ENCODE measurements at places on chromosomes 3 and 15.

- no peak for DNase-seq
Measured at GRCh38 chr3:6516143-6516542, 344.8 kb upstream of the GRM7 start.

DNA sequence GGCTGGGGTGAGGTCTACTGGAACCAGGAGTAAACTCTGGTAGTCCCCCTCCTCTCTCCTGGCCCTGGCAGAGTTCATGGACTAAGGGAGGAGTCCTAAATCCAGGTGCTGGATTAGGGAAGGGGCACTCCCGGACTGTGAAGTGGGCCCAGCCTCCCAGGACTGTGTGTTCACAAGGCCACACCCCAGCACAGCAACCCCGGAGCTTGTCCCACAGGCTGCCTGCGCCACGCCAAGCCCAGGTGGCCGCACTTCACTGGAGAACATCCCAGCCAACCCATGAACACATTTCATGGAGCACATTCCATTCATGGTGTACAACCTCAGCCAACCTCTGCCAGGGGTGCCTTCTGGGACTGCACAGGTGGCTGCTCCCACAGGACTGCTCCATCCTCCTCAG, 8.2 kb downstream of the ARPIN start:
- DNase-seq, result no peak

- DNase-seq, result no peak
Measured at GRCh38 chr15:85947021-85947420, 132.7 kb upstream of the AGBL1 start.

GRCh38 chr3:124315215-124316033, 323.5 kb upstream of the ROPN1 start:
- DNase-seq, result no peak

GRCh38 chr3:129343643-129344360, 65.1 kb downstream of the HMCES start:
- DNase-seq, result no peak

DNA sequence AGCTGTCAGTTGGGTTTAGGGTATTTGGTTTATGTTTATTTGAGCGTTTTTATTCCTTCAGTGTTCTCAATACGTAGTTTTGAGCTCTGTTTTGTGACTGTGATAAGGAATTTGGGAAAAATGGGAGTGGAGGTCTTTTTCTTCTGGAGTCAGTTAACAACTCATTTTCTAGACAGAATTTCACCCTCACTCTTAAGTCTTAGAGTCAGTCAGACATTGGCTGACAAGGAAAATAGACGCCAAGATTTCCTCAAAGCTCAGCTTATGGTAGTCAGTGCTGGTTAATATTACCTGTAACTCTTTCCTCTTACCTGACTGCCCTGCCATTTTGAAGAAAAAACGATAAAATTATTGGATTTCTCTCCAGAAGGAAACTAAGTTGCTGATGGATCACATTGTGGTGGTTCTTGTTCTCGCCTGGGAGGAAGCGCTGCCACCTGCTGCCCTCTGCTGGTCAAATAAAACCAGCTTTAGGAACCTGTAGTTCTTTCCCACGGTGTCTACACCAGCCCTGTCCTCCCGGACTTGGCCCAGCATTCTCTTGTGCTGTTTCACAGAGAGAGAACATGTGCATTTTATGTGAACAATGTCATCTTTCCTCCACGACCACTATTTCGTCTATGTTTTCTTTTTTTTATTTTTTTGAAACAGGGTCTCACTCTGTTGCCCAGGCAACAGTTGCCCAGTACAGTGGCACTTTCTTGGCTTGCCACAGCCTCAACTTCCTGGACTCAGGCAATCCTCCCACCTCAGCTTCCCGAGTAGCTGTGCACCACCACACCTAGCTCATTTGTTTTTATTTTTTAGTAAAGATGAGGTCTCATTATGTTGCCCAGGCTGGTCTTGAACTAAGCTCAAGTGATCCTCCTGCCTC, 41.4 kb upstream of the UMPS start:
- peak; percentile 38 for DNase-seq

All from fibroblast of skin of left quadriceps (primary cell).